ENCODE measurements at places on chromosomes 6 and 20.

DNA sequence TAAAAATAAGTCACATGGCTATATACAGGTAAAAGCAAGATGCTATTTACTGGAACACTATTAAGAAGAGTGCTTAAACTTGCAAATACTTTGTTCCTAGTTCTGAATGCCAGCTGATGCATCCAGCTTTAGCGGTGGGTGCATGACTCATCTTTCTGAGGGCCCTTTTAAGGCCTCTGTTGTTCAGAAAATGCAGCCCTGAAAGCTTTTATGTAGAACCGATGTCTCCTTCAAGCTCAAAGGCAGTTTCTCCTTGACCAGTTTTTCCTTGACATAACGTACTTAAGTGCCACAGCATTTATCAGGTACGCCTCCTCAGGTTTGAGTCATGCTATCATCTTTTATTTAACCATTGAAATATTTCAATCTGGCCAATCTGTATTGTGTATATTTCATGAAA, 82.8 kb downstream of the MLIP start:
- DNase-seq, result no peak

DNA sequence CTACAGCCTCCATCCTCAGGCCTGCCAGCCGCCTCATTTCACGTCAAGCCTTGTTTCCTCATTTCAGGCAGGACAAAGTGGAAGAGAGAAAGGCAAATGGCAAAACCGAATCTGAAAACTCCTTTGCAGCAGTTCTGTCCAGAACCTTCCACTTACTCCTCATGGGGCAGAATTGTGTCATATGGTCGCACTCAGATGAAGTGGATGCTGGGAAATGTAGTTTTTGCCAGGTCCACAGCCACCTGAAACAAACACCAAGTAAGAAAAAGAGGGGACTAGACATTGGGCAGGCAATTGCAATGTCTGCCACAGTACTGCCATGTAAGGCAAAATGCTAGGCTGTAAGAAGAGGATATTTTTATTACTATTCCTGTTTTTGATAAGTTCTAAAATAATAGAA, 44.9 kb downstream of the ISM1 start:
- no peak for DNase-seq

DNA sequence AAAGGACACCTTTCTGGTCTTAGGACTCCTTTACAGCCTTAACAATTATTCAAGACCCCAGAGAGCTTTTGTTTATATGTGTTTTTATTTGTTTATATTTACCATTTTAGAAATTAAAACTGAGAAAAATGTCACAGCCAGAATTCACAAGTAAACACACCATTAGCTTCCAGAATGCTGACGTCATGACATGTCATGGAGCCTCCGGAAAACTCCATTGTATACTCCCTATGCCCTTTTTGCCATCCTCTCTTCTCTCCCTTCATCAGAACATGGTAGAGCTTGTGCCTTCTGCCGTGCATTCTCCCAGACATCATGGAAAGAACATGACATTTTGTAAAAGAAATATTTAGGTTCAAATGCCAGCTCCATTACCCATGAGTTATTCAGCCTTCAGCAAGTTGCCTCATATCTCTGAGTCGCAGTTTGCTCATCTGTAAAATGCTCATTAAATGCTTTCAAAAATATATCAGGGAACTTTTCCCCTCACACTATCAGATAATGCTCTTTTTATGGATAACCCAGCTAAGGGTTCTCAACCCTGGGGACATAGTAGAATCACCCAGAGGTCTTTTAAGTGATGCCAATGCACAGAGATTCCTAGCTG, 27.8 kb downstream of the TNFAIP3 start:
- DNase-seq, result no peak

GRCh38 chr6:131586543-131586942, 13.5 kb downstream of the ARG1 start:
- no peak for DNase-seq

GRCh38 chr20:58891086-58891717, 38.7 kb downstream of the GNAS start:
- no peak for DNase-seq

DNA sequence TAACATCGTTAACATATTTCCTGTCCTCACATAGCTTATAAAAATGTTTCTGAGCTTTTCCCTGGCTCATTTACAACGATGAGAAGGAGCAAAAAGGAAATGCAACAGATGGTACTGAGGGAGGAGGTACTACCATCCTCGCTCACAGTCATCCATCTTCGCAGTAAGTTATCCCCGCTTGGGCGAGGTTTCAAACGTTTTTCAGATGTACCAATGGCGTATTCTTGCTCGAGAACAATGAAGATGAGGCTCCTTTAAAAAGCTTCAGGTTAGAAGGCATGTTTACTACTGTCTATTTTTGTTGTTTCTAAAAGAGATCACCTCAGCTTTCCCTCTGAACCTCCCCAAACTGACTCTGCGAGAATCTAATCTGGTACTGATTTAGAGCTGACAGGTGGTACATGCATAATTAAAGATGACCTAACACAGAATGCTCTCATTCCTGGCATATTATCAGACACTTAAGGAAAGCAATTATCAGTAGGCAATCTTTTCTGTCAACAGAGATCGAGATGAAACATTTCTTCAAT, 178.7 kb downstream of the GJA10 start:
- DNase-seq, result no peak

GRCh38 chr6:133062696-133063306, 178.4 kb upstream of the EYA4 start:
- DNase-seq, result no peak

- no peak for DNase-seq
These were observed 67.8 kb upstream of the EPB41L1 start for GRCh38 chr20:36086767-36087166.

- DNase-seq, result no peak
These were observed 83.3 kb upstream of the PDE10A start for GRCh38 chr6:165746331-165746730.

DNA sequence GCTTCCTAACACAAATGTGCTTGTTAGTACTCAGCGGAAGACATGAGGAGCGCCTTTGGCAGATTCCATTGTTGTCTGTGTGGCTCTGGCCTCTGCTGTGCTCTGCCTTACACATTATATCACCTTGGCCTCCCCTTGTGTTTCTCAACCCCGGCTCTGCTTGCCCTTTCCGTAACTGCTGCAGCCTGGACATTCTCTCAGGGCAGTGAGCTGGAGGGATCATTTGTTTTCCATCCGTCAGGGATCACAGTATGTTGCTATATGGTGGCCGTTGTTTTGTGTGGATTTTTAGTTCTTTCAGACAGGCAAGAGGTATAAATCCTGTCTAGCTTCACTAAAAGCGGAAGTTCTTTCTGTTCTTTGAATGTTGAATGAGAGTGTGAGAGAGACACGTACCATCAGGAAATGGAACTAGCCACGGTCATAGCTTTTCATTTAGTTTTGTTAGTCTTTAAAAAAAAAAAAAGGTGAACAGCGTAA, 175.1 kb downstream of the JARID2 start:
- no peak for DNase-seq

GRCh38 chr6:150005761-150006651, 19.3 kb downstream of the RAET1L start:
- DNase-seq, result no peak

All from smooth muscle cell of the brain vasculature (primary cell).